ENCODE measurements at places on chromosomes 16 and 17. TPM values are rescaled to one million over a fixed set of nuclear protein-coding genes. Genes with fewer than 3 reads are reported as not detected.

Gene KIF2B
- not detected for total RNA-seq

Gene CLN3
- total RNA-seq: 10.4 TPM

Gene NHLRC4
- 1.6 TPM for total RNA-seq

Gene ASIC2
- total RNA-seq: under 0.01 TPM

Gene EIF3CL
- 90.1 TPM for total RNA-seq

Gene GFER
- 20.1 TPM for total RNA-seq

Gene RRAD
- total RNA-seq: 0.65 TPM

Gene DPEP3
- not detected for total RNA-seq

Gene HOXB4
- 4.6 TPM for total RNA-seq

Gene CD300E
- not detected for total RNA-seq

Gene ADAD2
- total RNA-seq: not detected

Gene B3GNT9
- total RNA-seq: 1.6 TPM

Gene BCO1
- total RNA-seq: not detected

Gene PPP1R27
- not detected for total RNA-seq

Gene CIITA
- 0.15 TPM for total RNA-seq

Gene RBFOX1
- total RNA-seq: not detected

Gene SNAI3
- 0.32 TPM for total RNA-seq

Gene FDXR
- 64.3 TPM for total RNA-seq

Gene TMUB2
- total RNA-seq: 19.5 TPM

Gene MAPT
- under 0.01 TPM for total RNA-seq

Gene RPL38
- 478 TPM for total RNA-seq

Gene PROCA1
- 1.5 TPM for total RNA-seq

Gene FAM20A
- not detected for total RNA-seq

Gene CEMP1
- total RNA-seq: not detected

Gene C17orf50
- not detected for total RNA-seq

Gene TEKT1
- not detected for total RNA-seq

Gene BIRC5
- 64.4 TPM for total RNA-seq

Gene ADORA2B
- total RNA-seq: 19.3 TPM

Gene NGFR
- 0.30 TPM for total RNA-seq

Gene RHBDL1
- 0.30 TPM for total RNA-seq

Gene PRR11
- total RNA-seq: 9.6 TPM

Gene MYH2
- total RNA-seq: not detected

Gene CCL1
- not detected for total RNA-seq

Gene TEX19
- total RNA-seq: not detected

Gene C1QTNF8
- not detected for total RNA-seq

Gene PDE6G
- 0.76 TPM for total RNA-seq

Gene CDRT15
- total RNA-seq: not detected

Gene KIF18B
- total RNA-seq: 4.3 TPM

Gene NATD1
- 1.1 TPM for total RNA-seq

Gene SCRN2
- total RNA-seq: 51.6 TPM

Gene ZNF385C
- total RNA-seq: not detected

Gene CD300LG
- not detected for total RNA-seq

Gene C16orf96
- total RNA-seq: not detected

Gene DHRS7C
- total RNA-seq: not detected

Gene FBXO39
- total RNA-seq: 0.61 TPM

Gene XPO6
- 62.4 TPM for total RNA-seq

Gene USP6
- total RNA-seq: not detected

Gene MYH13
- total RNA-seq: not detected

Gene SEPTIN1
- not detected for total RNA-seq

Gene ASPA
- under 0.01 TPM for total RNA-seq

Gene SCGB1C2
- not detected for total RNA-seq
